ENCODE measurements at places on chromosomes 7 and 10.

- no peak for DNase-seq
Measured at GRCh38 chr7:154583454-154583853, 419.5 kb downstream of the PAXIP1 start.

GRCh38 chr10:69842020-69842419 lies 40.3 kb downstream of the COL13A1 start:
- no peak for DNase-seq

DNA sequence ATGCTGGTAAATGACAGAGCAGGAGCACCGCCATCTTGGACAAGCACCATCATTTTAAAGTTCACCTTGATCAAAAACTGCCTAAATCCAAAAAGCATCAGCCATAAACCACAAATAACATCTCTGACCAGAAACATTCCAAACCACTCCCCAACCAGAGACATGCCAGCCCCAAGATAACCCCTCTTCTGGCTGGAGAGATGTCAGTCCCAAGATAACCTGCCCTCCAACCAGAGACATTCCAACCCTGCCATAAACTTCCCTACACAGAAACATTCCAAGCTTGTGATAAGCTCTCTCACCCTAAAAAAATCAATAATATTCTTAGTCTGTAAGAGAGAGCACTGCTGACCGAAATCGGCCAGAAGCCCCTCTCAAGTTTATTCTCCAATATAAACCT lies 659.3 kb downstream of the XPNPEP1 start:
- DNase-seq, result no peak

DNA sequence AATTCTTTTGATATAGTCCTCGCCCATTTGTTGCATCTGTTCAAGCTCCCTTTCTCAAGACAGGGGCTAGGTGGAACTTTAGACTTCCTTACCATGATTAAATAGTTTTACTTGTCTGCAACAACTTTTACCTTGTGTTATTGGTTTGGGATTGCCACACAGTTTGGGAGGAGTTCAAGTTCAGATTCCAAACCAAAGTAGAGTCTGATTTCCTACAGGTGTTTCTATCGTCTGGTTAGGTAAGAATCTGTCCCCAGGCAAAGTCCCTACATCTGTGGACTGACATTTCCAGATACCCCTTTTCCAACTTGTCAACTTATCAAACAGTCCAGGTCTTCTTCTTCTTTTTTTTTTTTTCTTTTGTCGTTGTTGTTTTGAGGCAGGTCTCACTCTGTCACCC lies 93.1 kb downstream of the LRGUK start:
- DNase-seq, result no peak

DNA sequence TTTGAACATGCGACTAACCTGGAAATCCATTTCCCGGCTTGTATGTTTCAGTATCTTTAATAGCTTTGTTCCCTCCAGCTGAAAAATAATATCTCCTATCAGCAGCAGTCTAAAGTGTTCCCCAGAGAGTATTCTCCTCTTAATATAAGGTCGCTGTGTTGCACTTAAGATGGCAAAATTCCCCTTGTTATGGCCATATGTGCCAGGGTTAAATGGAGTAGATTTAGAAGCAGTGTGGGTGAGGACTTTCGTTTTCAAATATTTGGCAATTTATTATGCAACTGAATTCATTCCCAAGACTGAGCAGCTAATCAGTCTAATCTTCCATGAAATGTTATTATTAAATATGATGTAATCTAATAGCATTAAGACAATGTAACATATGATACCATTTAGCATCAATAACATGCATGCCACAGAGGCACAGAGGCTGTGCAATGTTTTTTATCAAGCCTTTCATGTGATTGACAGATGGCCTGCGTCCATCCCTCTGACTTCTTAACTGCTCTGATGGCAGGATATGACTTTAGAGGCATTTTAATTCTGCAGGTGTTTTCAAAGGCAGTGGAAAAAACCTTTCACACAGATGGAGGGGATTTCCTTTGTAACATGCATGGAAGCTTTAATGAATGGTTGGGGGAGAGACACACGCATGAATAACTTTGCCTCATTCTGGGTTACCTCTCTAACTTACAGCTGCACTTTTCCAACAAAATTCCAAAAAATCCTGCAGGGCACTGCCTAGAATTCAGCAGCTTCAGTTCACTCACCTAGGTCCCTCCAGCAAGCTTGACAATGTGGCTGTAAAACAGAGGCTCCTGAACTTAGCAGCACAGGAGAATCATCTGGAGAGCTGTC lies 55.1 kb upstream of the ZPBP start:
- DNase-seq, result peak; percentile 37

DNA sequence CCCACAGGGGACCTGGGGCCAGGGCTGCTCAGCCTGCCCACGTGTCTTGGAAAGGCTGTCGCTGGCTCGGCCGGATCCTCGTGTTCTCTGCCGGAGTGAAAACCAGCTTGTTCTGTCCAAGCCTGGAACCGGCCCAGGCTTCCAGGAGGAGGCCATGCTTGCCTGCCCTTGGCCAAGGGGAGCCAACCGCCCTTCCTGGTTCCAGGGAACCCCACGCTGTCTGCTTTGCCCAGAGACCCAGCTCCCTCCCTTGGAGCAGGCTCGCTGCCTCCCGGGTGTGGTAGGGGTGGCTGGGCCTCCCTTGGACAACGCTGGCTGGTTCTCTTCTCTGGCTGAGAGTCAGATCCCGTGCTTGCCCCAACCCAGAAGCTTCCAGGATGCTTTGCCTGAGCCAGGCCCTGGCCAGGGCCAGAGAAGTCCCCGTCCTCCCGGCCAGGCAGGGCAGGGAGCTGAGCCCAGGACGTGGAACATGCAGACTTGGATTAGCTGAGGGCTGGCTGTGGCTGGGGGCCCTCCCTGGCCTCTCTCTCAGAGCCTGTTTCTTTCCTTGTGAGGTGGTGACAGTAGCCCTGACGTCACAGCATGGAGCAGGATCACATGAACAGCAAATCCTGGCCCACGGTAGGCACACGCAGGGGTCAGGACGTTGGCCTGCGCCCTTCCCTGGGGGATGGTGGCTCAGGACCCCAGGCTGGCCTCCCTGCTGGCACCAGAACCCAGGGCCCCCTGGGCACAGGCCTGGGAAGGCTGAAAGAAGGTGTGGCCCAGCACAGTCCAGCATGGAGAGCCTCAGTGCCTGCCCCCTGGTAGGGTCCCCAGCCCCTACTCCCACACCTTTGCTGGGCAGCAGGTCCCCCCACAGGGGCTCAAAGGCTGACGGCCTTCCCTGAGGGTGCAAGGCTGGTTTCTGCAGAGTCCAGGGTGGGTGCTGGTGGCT lies 67.5 kb downstream of the PWWP2B start:
- no peak for DNase-seq

GRCh38 chr10:113331961-113332360 lies 220.9 kb upstream of the HABP2 start:
- no peak for DNase-seq

DNA sequence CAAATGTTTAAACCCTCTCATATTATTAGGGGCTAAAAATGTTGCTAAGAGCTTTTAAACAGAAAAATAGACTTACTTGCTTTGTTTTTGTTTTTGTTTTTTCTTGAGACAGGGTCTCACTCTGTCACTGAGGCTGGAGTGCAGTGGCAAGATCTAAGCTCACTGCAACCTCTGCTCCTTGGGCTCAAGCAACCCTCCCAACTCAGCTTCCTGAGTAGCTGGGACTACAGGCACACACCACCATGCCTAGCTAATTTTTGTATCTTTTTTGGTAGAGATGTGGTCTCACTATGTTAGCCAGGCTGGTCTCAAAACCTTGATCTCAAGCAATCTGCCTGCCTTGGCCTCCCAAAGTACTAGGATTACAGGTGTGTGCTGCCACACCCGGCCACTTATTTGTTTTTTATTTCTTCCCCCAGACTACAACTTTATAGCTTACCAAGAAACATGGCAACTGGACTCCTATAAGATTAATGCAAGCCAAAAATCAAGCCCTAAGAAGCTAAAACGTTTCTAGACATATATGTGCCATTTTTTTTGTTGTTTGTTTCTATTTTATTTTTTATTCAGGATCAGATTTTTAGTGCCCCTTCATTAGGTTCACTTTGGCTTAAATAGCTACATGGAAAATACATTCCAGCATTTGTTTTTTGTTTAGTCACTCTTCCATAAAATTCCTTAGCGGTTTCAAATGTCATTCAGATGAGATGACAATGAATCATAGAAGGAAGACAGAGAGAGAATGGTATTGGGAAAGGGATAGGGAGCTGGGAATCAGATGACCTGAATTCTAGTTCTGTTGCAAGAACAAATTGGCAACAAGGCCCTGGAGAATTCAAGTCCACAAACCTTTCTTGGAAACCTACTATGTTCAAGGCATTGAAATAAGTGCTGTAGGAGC lies 163.4 kb upstream of the MKLN1 start:
- DNase-seq, result no peak

GRCh38 chr10:14124941-14125340 lies 205.8 kb downstream of the FRMD4A start:
- no peak for DNase-seq

GRCh38 chr10:105037022-105037421 lies 395.9 kb downstream of the SORCS3 start:
- no peak for DNase-seq

DNA sequence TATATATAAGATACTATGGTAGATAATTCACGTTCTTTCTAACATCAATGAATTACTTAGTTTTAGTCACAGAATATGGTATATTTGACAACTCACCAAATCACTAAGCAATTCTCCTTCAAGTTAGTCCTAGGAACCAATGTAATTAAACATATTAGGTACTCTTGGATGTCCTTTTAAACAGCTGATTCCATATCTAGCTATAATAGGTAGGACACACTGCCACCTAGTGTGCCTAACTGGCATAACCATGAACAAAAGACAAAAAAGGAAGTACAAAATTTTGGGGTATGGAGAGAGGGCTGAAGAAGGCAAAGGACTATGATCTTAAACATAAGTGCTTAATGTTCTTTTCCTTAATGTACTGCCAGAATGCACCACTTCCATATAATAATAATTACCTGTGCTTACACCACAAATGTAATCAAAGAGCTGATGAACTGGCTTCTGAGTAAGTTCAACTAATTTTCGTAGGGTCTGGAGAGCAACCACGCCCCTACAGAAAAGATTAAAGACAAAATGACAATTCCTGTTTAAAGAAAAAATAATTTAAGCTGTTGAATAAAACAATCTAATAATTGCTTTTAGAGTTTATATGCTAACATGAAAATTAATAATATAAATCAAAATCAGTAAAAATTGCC lies 28.7 kb downstream of the PNPLA8 start:
- peak; percentile 64 for DNase-seq

- DNase-seq, result no peak
Measured at GRCh38 chr10:91772869-91773268, 25.4 kb upstream of the TNKS2 start.

DNA sequence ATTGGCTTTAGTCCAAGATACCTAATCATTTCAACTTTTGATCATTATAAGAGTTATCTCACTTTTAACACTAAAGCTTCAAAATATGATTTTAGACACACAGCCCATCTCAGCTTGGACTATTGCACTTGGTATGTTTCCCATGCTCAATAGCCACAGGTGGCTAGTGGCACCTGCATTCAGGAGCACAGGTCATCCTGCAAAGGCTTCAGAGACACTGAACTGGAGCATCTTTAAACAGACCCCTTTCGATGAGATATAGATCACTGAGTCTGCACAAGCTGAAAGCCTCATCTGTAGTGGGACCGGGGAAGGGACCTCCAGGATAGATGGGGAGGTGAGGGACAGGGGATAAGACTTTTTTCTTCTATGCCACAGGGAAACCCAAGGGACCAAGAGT lies 48.5 kb upstream of the TARP start:
- no peak for DNase-seq

DNA sequence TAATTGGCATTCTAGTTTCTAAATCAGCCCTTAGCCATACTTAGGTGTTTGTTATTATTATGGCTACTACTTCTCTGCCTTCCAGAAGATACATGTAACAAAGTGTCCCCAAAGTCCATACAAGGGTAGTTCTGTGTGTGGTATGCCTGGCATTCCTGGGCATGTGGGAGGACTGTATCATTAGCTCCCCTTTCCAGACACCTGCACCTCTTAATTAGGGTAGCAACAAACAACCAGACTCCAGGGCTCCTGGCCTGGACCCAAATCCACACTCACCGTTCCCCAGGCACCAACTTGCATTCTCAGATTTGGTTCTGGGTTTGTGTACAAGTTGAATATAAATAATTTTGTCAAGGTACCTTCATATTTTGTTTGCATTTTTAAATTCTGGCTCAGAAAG lies 15.5 kb upstream of the CALD1 start:
- DNase-seq, result no peak

GRCh38 chr7:935874-936385 lies 18.6 kb downstream of the ADAP1 start:
- DNase-seq, result no peak

DNA sequence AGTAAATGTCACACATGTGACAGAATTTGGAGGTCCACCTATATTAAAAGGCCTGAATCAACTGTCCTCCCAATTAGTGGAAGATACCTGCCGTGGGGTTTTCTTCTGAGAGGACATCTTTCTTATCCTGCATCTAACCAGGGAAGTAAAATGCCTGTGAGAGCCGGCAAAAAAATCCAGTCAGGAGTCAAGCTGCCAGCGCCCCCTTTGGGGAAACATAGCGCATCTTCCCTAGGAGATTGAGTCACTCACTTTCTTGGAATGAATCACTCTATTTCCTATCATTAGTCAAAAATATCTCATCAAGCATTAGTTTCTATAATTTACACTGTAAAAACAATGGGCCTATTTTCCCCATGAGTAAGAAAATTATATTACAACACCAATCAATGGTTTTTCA lies 66.4 kb upstream of the ANK3 start:
- no peak for DNase-seq

- no peak for DNase-seq
Measured at GRCh38 chr10:87696922-87697745, 37.5 kb downstream of the PAPSS2 start.

DNA sequence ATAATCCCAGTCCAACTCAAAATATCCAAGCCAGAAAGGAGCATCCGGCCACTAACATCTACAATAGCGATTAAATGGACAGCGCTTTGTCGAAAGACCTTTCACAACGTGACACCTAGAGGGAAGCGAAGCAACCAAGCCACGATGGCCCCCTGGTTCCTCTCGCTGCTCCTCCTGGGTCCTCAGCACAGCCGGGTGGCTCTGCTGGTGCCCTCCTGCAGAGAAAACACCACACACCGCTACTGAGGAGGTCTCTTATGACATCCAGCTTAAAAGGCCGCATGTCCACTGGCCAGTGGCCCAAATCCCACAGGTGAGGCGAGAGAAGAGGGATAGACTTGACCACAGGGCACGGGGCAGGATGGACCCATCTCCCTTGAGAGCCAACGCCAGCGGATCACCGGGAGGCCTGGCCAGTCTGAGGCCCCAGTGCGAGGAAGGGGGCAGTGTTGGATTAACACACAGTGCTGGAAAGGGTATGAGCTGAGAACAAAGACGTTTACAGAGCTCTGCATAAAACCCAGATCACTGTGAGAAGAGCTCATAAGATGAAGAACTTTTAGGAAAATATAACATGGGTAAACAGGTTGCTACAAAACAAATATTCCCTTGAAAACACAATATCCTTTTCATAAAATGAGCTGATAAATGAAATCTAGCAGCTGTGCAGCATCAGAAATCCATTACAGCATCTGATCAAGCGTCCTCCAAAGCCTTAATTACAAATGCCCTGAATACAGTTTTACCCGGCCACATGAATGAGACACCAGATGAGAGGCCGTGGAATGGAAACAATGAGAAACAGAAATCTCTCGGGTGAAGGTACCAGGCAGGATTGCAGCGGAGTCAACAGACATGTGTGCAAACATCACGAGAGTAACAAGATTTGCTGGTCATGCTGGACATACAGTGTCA lies 236.7 kb downstream of the DIP2C start:
- DNase-seq, result no peak

Data from memory B cell (primary cell).